ENCODE measurements at places on chromosomes 6 and 20.

DNA sequence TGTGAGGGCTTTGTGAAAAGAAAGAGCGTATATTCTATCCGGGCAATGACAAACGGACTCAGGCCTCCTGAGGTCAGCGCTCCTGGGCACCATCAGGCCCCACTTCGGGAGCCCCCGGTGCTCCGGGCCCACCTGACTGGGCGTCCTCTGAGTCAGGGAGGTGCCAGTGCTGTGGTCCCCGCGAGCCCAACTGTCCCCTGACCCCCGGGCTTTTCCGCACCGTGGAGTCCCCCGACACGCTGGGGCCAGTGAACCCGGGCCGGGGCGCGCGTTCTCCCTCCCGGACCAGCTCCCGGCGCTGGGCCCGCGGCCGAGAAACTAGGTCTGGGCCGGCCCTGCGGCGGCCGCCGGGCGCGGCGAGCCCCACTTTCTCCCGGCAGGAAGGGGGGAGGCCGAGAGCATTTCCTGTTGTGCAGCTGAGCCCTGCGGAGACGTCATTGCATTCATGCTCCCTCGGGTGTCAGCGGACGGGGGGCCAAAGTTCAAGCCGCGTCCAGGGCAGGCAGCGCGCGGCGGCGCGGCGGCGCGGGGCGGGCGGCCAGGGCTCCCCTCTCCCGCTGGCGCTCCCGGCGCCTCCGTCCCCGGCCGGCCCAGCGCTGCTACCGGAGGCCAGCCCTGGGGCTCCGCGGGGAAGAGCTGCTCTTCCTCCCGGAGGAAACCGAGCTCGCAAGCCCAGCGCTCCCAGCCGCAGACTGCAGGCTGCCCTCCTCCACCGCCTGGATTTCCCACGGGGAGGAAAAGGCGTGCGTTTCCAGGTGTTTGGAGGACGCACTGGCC, 18.3 kb downstream of the HIVEP2 start:
- DNase-seq: no peak

- DNase-seq: no peak
Measured at GRCh38 chr20:20181322-20181721, 129.0 kb downstream of the CFAP61 start.

GRCh38 chr6:151379933-151380847, 11.2 kb downstream of the ZBTB2 start:
- DNase-seq: no peak

DNA sequence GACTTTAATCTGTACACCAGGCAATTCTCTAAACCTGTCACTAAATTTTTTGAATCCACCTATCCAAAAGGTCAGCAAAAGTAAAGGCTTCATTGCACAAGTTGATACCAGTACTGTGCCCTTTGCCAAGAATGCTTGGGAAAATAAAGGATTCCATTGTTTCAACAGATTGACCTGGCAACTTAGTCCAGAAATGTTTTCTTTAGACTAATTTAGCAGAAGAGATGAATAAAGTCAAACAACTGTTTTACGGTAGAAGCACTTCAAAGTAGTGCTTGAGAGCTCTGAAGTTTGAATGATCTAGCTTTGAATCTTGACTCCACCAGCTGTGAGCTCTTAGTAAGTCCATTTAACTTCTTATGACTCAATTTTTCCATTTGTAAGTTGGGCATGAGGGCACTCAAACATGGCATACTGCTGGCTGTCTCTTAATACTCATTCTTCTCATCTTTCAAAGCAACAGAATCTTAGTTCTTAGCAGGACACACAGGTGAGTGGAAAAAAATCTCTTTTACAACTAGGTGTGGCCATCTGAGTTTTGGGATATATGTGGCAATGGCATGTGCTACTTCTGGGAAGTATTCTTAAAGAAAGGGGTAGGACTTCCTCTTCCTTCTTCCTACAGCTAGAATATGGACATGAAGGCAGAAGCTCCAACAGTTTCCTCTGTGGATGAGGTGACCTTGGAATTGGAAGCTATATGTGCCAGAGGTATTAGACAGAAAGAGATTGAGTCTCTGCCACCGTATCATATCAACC, 55.9 kb upstream of the LOC128125822 start:
- no peak for DNase-seq

DNA sequence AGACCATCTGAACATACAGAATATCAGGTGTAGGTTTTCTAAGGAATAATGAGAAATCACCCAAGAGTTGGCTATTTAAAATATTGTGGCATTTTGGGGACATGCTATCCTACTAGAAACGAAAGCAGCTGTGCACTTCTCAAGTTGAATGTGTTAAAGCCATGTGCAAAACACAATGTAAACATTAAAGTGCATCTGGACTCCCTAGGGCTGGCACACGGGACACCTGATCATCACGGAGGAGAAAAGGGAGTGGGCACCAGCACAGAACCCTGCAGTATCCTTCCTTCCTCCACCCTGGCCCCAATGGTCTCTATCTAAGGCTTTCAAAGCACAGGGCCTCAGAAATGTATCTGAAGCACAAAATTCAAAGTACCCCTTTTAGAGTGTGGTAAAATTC, 94.3 kb downstream of the INSM1 start:
- no peak for DNase-seq

DNA sequence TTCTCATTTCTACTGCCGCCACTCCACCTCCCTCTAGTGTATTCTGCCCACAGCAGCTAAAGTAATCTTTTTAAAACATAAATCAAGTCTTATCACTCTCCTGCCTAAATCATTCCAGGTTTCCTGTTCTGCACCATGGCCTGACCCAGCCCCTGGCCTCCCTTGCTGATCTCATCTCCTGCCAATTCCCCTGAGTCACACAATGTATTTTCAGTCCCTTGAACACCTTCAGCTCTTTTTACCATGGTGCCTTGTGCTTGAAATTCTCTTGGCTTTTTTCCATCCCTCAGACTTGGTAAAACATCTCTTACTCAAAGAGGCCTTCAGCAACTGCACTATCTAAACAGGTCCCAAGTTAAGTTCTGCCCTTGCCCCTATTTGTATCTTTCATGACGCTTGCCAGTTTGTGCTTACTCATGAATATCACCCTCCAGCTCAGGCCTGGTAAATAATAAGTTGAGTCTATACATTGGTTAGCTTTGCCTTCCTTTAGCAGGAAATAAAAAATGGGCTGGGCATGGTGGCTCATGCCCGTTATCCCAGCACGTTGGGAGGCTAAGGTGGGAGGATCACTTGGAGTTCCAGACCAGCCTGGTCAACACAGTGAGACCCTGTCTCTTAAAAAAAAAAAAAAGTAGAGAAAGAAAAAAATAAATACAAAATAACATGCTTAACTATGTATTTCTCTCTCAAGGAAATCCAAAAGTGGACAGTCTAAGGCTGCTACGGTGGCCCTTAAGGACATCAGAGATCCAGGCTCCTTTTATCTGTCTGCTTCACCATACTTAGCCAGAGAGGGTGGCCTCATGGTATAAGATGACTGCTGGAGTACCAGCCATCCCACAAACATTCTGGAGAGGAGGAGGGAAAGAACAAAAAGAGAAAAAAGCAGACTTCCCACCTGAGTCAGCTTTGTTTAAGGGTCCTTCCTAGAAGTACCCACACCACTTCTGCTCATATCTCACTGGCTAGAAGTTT, 62.2 kb downstream of the ARFGEF2 start:
- no peak for DNase-seq

DNA sequence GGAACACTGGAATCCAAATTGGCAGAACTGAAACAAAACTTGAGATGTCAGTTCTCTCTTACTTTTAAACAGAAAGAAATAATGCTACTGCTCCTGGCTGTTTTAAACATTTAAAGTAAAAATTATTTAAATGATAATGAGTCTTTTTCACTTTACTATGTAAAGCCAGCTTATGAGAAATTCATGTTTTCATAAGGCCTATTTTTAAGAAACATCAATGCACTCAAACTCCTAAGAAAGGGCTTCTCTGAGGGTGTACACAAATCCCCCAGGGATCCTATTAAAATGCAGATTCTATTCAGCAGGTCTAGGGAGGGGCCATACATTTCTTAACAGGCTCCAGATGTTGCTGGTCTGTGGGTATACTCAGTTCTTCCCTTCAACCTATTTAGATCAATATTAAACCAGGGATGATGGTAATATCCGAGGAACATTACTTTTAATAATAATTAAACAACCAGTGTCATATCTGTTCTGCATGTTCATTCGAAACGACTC, 2.3 kb downstream of the FERMT1 start:
- DNase-seq: no peak

GRCh38 chr6:89859744-89860143, 30.1 kb downstream of the CASP8AP2 start:
- no peak for DNase-seq

DNA sequence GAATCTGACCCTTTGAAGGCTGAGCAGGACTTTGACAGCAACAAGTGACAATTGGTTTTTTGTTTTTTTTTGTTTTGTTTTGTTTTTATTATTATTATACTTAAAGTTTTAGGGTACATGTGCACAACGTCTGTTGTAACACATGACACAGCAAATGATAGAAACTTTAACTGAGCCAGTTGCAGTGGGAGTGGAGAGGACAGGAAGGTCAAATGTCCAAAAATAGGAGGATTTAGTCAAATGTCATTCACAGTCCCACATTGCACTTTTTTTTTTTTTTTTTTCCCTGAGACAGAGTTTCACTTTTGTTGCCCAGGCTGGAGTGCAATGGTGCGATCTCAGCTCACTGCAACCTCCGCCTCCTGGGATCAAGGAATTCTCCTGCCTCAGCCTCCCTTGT, 223.0 kb downstream of the HIVEP2 start:
- no peak for DNase-seq

DNA sequence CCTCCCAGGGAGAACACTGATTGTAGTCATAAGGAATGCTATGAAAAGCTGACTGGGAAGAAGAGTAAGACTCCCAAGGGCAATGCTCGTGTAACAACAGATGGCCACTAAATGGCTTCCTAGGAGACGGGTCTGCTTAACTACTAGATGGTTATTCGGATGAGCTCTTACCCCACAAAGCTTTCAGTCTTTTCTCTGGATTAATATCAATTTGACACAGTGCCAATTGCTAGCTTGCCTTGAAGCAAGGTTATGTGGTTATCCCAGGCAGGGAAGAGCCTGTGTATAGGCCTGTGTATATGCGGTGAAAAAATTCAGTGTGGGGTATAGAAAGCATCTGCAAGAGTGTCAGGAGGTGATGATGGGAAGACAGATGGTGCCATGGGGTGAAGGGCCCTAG, 86.4 kb upstream of the NOX3 start:
- DNase-seq: no peak

DNA sequence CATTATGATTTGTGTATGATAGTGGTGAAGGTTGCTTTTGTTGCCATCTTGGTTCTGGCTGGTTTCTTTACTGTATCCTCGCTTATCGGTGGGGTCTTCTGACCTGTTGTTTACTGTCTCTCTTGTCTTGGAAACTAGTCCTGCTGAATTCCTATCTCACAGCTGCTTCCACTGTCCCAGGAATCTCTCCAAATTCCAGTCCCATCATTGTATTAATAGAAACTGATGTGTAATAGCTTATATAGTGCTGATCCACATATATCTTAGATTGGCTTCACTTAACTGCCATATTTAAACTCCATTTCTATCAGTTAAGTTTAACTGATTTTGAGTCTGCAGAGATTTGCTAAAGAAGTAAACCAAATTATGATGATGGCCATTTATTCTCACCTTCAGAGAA, 5.9 kb downstream of the GTF2H5 start:
- DNase-seq: no peak

GRCh38 chr6:26520237-26520849, 17.8 kb upstream of the HMGN4 start:
- no peak for DNase-seq

- DNase-seq: no peak
Measured at GRCh38 chr6:69019832-69020231, 384.8 kb downstream of the ADGRB3 start.

- DNase-seq: no peak
Measured at GRCh38 chr20:57596998-57597939, 23.0 kb downstream of the ZBP1 start.

GRCh38 chr6:43722920-43723545, 35.4 kb upstream of the MRPS18A start:
- no peak for DNase-seq

DNA sequence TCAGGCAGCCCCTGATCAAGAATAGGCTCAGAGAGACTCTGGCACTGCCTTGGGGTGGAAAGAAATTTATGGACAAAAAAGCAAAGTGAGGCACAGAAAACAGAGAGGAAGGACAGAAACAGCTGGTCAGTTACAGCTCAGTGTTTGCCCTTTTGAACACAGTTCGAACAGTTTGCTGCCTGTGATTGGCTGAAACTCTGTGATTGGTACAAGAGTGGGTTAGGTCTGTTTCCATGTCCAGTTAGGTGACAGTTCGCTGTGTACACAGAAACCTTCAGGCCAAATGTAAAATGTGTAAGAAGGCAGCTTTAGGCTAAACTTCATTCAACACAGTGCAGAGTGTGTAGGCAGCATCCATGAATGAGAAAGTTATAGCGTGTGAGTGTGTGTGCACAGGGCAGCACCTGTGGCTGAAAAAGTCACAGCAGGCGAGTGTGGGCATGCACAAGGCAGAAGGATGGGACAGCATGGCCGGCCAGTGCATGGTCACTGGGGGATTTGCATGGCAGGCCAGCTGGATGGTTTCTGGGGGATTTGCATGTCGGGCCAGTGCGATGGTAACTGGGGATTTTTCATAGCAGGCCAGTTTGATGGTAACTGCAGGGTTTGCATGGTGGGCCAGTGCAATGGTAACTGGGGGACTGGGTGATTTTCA, 75.4 kb upstream of the FRMD1 start:
- DNase-seq: no peak

GRCh38 chr6:506920-507622, 115.5 kb downstream of the IRF4 start:
- DNase-seq: no peak

DNA sequence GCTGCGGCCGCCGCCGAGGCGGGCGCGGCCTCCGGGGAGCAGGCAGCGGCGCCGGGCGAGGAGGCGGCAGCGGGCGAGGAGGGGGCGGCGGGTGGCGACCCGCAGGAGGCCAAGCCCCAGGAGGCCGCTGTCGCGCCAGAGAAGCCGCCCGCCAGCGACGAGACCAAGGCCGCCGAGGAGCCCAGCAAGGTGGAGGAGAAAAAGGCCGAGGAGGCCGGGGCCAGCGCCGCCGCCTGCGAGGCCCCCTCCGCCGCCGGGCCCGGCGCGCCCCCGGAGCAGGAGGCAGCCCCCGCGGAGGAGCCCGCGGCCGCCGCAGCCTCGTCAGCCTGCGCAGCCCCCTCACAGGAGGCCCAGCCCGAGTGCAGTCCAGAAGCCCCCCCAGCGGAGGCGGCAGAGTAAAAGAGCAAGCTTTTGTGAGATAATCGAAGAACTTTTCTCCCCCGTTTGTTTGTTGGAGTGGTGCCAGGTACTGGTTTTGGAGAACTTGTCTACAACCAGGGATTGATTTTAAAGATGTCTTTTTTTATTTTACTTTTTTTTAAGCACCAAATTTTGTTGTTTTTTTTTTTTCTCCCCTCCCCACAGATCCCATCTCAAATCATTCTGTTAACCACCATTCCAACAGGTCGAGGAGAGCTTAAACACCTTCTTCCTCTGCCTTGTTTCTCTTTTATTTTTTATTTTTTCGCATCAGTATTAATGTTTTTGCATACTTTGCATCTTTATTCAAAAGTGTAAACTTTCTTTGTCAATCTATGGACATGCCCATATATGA, 3.2 kb downstream of the MARCKS start:
- DNase-seq: no peak
